M059J (cell line): ENCODE measurements at places on chromosomes 1 and 21.

GRCh38 chr1:174247472-174247871 is 88.2 kb downstream of the RABGAP1L start:
- DNase-seq: no peak

- peak; percentile 95 for DNase-seq
These were observed 3.8 kb downstream of the BCL9 start for GRCh38 chr1:147545133-147545532.

GRCh38 chr1:45443580-45444446 is 47.1 kb downstream of the TESK2 start:
- DNase-seq: no peak

GRCh38 chr1:1207571-1207892 is 1.1 kb upstream of the TNFRSF18 start:
- no peak for DNase-seq
